Iris pigment epithelial cell (primary cell): ENCODE measurements at places on chromosomes 1 and 21.

DNA sequence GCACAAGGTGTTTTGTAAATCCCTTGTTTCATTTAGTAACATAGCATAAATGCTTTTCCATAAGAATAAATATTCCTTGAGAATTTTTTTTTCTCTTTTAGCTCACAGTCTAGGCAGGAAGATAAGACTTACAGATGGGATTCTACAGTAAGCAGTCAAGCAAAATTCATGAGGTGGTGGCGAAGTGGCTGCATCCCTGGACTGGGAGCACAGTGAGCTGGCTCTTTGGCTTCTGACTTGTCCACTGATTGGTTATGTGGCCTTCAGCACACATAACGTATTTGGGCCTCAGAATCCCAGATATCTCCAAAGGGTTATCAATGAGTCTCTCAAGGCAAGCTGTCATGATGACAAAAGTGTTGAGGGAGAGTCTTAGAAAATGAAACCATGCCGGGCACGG, 99.8 kb downstream of the EBNA1BP2 start:
- no peak for DNase-seq

GRCh38 chr1:33374336-33375105, 53.6 kb upstream of the A3GALT2 start:
- DNase-seq = peak; percentile 87

DNA sequence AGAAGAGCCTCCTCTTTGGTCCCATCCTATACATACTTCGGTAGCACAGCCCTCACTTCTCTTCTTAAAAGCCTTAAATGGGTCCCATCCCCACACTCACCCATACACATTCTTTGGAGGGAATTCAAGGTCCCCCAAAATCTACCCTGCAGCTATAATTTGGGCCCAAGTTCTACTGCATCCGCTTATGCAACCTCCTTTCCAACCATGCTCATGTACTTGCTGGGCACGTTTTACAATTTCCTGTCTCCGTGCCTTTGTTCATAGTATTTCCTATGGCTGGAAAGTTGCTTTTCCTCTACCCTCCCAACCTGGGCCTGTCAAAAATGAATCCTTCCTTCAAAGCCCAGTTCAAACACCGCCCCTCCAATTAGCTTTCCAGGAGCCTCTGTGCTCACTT, 99.7 kb downstream of the SLC45A1 start:
- DNase-seq = no peak

- DNase-seq = peak; percentile 8
Measured at GRCh38 chr1:41545996-41546832, 61.7 kb upstream of the EDN2 start.

DNA sequence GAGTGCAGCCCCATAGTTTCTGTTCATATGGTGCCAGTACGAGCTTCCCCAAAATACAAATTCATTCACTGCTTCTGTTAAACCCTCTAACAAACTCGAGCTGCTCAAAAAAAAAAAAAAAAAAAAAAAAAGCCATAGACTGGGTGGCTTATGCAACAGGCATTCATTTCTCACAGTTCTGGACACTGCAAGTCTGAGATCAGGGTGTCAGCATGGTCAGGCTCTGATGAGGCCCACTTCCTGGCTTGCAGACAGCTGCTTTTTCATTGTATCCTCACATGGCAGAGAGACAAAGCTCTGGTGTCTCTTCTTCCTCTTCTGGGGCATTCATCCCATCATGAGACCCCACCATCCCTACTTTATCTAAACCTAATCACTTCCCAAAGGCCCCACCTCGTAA, 121.6 kb downstream of the PTBP2 start:
- DNase-seq = peak; percentile 78

DNA sequence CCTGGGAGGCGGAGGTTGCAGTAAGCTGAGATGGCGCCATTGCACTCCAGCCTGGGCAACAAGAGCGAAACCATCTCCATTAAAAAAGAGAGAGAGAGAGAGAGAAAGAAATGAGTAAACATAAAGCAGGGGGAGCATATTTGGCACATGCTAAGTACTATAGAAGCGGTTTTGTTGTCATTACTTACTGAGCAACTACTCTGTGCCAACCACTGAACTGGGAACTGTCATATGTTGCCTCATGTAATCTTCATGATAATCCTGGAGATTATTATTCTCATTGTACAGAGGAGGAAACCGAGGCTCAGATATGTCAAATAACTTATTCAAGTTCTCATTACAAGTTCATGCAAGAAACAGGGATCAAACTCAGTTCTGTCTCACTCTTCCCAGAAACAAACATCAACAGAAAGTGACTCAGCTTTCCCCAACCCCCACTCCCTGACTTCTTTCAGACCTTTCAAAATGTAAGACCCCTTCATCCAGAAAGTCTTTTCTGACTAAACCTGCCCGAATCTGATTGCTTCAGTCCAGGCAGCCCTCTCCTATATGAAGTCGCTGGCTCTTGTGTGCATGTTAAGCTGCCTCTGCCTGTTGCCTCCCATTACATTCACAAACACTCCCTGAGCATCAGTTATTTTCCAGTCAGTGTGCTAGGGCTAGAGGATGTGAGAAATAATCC, 23.5 kb downstream of the LAMB3 start:
- DNase-seq = peak; percentile 16

DNA sequence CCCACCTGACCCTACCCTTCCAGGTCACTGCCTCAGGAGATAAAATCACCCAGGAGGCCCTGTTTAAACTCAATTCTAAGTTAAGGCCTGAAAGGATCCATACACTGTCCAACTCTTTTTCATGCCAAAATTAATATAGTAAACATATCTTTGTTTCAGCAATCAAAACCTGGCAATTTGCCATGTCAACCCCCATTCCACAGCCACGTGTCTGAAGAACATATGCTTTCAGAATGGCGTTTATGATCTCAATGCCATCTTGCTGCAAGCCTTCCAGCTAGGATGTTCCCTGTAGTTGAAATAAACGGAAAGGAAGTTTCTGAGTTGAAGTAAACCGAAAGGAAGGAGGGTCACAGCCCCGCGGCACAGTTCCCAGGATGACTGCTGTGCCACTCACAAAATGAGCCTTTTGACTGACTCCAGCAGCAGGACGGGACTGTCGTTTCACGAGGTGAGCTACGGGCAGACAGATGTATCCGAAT, 472.0 kb downstream of the SMYD3 start:
- DNase-seq = no peak

DNA sequence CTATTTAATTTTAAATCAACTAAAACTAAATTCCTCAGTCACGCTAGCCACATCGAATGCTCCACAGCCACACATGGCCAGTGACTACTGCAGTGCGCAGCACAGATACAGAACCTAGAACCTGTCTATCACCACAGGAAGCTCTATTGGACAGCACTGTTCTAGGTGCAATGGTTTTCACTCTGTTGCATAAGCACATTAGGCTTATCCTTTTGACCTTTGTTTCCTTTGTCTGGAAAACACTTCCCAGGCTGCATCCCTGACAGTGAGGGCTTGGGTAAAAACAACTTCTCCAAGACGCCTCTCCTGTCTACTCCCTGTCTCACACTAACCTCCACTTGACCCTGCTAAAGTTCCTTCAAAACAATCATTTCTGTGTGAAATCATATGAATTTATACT, 33.6 kb upstream of the RAP1GAP start:
- peak; percentile 36 for DNase-seq

GRCh38 chr1:65431111-65431705, 10.7 kb downstream of the LEPR start:
- peak; percentile 59 for DNase-seq

DNA sequence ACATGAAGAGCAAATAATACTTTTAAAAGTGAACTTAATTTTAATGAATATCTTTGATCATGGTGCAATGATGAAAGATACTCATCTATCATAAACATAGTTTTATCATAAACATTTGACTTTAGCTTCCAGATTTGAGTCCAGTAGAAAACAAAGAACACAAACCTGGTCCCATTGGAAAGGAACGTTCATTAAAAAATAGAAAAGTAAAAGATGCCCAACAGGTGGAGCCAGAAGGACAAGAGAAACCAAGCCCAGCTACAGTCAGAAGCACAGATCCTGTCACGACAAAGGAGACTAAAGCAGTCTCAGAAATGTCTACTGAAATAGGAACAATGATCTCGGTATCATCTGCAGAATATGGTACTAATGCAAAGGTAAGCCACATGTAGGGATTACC, 55.6 kb upstream of the MYOCOS start:
- no peak for DNase-seq

DNA sequence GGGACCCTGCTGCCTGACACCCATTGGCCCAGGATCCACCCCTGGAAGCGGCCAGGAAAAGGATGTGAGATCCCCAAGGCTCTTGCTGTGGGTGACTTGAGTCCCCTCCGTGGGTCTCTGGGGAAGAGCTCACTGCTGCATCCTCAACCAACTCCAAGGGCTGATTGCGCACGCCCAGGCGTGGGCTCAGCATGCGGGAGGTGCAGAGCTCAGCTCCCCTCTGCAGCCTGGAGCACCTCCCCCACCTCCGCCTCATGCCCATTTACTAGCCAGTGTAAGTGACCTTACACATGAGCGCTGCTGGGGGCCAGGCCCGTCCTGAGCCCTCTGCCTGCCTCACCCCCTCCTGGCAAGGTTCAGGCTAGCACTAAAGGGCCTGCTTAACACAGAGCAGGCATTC, 138.4 kb upstream of the VAMP3 start:
- no peak for DNase-seq

DNA sequence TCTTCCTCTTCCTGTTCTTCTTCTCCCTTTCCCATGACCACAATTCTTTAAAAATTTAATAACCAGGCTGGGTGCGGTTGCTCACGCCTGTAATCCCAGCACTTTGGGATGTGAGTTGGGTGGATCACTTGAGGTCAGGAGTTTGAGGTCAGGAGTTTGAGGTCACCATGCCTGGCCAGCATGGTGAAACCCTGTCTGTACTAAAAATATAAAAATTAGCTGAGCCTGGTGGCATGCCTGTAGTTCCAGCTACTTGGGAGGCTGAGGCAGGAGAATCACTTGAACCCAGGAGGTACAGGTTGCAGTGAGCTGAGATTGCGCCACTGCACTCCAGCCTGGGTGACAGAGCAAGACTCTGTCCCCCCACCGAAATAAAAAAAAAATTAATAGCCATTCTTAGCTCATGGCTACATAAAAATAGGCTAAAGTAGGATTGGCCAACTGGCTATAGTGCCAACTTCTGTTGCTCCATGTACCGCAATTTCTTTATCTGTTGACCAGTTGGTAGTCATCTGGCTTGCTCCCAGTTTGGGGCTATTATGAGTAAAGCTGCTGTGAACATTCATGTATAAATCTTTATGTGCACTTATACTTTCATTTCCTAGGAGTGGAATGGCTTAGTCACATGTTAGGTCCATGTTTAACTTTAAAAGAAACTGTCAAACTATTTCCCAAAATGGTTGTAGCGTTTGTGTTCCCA, 136.3 kb downstream of the PEX14 start:
- DNase-seq = no peak

GRCh38 chr1:223270155-223270554, 93.8 kb downstream of the SUSD4 start:
- no peak for DNase-seq

- DNase-seq = peak; percentile 48
Measured at GRCh38 chr1:54493608-54494007, 54.4 kb upstream of the ACOT11 start.

DNA sequence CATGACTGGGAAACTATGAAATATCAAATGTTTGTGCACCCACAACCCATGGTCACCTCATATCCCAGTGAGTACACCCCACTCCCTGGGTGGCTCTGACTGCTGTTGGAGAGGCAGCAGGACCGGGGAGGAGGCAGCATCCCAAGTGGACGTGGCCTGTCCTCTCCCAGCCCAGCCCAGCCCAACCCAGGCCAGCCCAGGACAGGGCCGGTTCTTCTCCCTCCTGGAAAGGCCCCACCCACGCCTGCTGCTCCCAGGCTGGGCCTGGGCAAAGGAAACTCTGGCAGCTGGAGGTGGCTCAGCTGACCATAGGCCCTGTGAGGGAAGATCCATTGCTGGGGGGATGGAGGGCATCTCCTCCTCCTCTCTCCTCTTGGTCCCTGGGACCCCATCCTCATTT, 19.1 kb downstream of the MATN1 start:
- no peak for DNase-seq

DNA sequence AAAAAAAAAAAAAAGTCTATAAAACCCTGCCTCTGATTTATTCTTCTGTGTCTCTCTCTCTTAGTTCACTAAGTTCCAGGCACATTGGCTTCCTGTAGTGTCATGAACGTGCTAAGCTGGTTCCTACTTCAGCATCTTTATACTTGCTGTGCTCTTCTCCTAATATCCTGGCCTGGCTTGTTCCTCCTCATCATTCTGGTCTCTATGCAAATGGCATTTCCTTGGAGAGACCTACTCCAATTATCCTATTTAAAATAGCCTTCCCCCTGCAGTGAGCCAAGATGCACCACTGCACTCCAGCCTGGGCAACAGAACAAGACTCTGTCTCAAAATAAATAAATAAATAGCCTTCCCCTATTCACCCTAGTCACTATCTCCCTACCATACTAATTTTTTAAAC, 9.7 kb upstream of the CLCC1 start:
- no peak for DNase-seq

GRCh38 chr1:2344121-2344681, 47.2 kb downstream of the MORN1 start:
- no peak for DNase-seq

DNA sequence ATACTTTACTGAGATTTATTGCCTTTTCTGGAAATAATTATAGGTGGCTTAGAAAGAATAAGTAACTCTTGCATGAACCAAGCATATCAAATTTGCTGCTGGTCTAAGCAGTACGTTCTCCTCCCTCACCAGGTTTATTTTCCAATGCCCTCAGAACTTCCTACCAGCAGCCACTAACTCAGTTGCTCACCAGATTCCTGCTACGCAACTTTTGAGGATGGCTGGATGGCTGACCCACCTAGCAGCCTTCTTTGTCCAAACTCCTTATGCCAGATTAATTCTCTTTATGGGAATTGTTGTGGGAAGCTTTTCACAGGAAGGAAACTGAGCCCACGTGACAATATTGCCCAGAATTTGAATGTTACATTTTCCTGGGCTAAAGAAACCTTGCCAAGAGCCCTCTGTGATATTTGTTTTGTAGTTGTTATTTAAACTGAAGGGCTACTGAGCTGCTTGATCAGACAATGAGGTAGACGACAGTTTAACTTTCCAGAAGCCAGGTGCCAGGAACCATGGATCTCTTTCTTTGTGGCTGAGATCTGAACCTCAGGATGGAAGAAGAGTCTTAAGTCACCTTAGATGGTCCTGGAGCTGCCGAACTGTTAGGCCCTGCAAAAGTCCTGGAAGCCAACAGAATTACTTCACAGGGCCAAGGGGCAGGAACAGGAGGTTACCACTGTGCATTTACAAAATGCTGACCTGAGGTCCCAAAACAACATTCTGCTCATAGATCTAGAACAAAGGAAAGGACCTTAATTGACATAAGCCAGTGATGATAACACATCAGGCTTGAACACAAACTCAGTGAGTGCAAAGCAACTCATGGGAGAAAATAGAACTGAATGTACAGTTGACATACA, 85.5 kb upstream of the ATP1A1 start:
- no peak for DNase-seq

DNA sequence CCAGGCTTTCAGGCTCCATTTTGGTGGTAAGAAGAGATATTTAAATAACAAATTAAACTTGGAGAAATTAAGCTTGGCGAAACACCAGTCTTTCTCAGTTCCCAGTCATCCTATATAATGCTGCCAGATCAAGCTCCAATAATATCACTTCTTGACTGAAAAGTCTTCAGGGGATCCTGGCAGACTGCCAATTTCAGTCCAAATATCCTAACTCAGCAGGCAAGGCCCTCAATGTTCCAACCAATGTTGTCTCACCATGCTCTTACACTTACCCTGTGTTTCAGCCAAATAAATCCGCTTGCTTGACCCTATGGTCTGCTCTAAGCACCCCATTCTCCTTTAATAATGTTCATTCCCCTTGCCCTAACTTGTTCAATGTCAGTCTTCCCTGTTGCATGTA, 39.9 kb upstream of the BCL10 start:
- no peak for DNase-seq

- DNase-seq = peak; percentile 85
Measured at GRCh38 chr21:28336314-28336713, 656.4 kb downstream of the LTN1 start.
